Naive thymus-derived CD8-positive, alpha-beta T cell (primary cell): ENCODE measurements at places on chromosomes 6 and 20. TPM values are rescaled to one million over a fixed set of nuclear protein-coding genes. Genes with fewer than 3 reads are reported as not detected.

Gene PTCRA
- not detected for total RNA-seq

DNA sequence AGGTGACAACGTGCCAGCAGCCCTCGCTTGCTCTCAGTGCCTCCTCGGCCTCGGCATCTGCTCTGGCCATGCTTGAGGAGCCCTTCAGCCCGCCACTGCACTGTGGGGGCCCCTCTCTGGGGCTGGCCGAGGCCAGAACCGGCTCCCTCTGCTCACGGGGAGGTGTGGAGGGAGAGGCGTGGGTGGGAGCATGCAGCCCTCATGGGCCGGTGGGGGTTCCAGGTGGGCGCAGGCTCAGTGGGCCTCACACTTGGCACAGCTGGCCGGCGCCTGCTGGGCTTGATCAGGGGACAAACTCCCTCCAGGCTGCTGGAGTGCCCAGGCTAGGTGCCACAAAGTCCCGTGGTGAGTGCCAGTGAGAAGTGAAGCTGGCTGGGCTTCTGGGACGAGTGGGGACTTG is 566.6 kb upstream of the ID4 start:
- DNase-seq = no peak
- H3K4me1 ChIP-seq = no peaks in the 10 kb centered on the region
- H3K27ac ChIP-seq = no peak overlapping the region
- no peaks in the 10 kb centered on the region for H3K36me3 ChIP-seq

DNA sequence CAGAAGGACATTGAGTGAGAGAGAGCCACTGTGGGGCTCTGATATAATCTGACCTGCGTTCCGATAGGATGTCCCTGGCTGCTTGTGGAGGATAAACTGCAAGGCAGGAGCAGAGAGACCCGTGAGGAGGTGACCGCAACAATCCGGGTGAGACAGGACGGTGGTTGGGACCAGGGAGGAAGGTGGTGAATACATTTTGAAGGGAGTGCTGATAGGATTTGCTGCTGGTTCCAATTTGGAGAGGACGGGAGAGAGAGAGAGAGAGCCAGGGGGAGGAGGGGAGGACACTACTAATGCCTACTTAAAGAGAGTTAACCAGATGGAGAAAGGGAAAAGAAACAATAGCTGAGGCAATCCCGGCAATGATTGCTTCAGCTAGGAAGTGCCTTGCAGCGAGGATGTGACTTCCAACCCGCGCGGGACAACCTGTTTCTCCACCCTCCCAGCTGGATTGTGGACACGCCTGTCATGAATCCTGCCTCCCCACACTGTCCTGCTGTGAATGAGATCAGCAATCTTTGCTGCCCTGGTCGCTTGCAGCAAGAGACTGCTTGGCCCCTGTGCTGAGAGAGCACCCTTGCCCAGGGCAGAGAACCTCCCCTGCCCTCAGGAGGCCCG is 199.0 kb upstream of the KCNG1 start:
- DNase-seq = no peak
- H3K4me3 ChIP-seq = no peak overlapping the region
- no peak overlapping the region for H3K27ac ChIP-seq
- H3K27me3 ChIP-seq = peaks cover 44% of the 10 kb centered on the region

DNA sequence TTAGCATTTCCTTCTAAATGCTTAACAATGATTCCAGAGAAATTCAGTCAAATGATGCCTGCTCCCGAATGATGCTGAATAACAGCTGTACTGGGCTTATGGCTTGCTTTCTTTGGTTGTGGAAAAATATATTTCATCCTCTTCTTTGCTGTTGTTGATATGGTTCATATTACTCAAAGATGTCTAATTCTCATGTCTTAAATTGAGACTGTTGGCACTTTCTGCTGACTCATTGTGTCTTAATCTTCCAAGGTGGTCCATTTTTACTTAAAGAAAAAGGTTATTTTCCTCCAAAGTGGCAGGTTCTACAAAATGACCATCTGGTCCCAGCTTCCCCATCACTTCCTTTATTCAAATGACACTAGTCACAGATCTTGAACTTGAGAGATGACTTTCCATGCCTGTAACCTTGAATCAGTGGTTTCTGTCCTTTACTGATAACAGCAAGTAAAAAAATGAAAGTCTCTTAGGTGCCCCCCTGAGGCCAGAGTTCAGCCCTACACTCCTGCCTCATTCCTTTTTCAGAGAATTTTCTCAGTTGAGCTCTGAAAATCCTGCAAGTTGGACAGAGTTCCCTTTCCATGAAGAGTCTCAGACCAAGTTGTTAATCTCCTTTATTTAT is 6.9 kb downstream of the SNAP25 start:
- no peak for DNase-seq
- peaks cover 4% of the 10 kb centered on the region for H3K27me3 ChIP-seq
- H3K27ac ChIP-seq = no peak overlapping the region
- no peaks in the 10 kb centered on the region for H3K36me3 ChIP-seq
- no peaks in the 10 kb centered on the region for H3K4me1 ChIP-seq

DNA sequence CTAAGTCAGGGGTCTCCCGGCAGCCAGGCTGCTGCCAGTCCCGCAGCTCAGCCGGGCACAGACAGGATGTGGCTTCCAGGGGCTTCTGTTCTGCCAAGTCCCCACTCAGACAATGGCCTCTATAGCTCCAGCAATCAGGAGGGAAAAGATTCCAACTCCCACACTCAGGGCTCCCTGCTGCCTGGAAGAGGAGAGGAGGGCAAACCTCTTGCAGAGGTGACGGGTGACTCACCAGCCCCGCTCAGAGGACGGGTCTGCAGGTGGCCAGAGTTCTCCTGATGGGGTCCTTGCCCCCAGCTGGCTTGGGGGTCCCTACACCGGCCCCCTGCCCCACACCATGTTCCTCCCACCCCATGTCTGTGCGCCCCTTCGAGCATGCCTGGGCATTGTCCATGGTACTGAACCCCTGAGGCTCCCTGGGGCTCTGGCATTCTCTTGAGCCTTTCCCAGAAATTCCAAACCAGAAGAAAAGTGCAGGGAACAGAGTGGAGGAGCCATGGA is 32.6 kb downstream of the NTSR1 start:
- peaks cover 12% of the 10 kb centered on the region for H3K27me3 ChIP-seq
- no peak for DNase-seq
- H3K36me3 ChIP-seq = no peaks in the 10 kb centered on the region
- H3K4me3 ChIP-seq = no peak overlapping the region
- peaks cover 52% of the 10 kb centered on the region for H3K4me1 ChIP-seq

DNA sequence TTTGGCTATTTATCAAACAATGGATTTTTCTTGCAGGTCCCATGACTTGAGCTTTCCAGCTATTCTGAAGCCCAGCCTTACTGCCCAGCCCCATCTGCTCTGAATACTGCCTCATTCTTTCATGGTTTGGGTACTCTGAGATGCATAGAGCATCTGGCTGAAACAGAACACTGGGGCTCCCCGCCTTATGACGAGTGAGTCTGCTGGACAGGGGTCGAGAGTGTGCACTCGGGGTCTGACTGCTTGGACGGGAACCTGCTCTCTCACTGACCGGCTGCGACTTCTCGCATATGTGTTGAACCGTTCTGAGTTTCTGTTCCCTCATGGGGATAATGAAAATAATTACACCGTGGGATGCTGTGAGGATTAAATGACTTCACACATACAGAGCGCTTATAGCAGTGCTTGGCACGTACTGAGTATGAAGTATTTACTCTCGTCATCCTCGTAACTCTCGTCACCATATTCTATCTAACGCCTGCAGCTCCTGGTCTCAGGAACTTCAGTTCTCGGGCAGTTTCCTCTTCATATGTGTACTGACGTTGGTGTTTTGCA is 59.5 kb upstream of the MPC1 start:
- H3K4me3 ChIP-seq = no peak overlapping the region
- H3K4me1 ChIP-seq = peaks cover 14% of the 10 kb centered on the region
- H3K27ac ChIP-seq = no peak overlapping the region
- H3K27me3 ChIP-seq = peaks cover 3% of the 10 kb centered on the region
- H3K36me3 ChIP-seq = no peaks in the 10 kb centered on the region

GRCh38 chr6:148518511-148519156 is 176.0 kb downstream of the SASH1 start:
- peaks cover 12% of the 10 kb centered on the region for H3K27me3 ChIP-seq
- DNase-seq = no peak
- no peak overlapping the region for H3K4me3 ChIP-seq
- no peaks in the 10 kb centered on the region for H3K36me3 ChIP-seq
- no peaks in the 10 kb centered on the region for H3K4me1 ChIP-seq

DNA sequence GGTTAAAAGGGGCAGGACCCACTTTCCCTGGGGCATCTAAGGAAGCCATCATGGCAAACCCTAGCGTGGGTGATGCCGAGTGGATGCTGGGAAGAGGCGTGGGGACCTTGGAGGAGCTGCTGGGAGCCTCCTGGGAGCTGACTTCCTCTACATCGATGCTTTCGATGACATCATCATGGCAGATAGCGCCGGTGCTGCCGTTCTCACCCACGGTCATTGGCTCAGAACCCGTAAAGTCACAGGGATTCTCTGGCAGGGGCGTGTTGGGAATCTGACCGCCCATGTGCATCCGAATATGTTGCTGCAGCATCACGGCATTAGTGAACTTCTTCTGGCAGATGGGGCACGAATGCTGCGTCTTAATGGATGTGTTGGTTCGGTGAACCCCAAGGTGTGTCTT is 12.1 kb downstream of the SALL4 start:
- DNase-seq = no peak
- H3K4me3 ChIP-seq = no peak overlapping the region
- H3K36me3 ChIP-seq = no peaks in the 10 kb centered on the region
- H3K27me3 ChIP-seq = peaks cover 10% of the 10 kb centered on the region

- no peak overlapping the region for H3K4me3 ChIP-seq
- H3K36me3 ChIP-seq = no peaks in the 10 kb centered on the region
- H3K27me3 ChIP-seq = no peaks in the 10 kb centered on the region
- no peak for DNase-seq
- no peak overlapping the region for H3K27ac ChIP-seq
- peaks cover 8% of the 10 kb centered on the region for H3K4me1 ChIP-seq
Observed at GRCh38 chr6:109323241-109323640, 59.0 kb downstream of the CD164 start.
